ENCODE measurements at places on chromosomes 1 and 21.
A peak's percentile ranks its signal among the peaks of the same experiment; 100 is the strongest.

GRCh38 chr1:190478149-190479049 lies 735 bp upstream of the BRINP3 start:
- no peak for DNase-seq

DNA sequence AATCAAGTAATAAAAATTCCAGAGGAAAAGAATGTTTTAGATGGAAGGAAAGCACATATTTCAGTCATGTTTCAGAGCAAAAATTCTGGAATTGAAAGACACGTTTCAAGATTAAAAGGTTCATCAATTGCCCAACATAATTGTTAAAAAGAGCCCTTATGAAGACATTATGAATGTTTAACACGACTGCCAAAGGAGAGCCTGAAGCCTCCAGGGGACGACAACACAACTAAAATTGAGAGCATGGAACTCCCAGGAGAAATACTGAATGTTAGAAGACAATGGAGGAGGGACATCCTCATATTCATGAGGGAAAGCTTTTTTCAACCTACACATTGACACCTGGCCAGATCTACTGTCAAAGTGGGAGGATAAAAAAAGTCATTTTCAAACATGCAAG lies 16.0 kb downstream of the OR2T11 start:
- no peak for DNase-seq

- no peak for DNase-seq
These were observed 43.4 kb downstream of the EIF2D start for GRCh38 chr1:206568779-206569352.

GRCh38 chr1:29238620-29239002 lies 2.3 kb downstream of the PTPRU start:
- no peak for DNase-seq

- no peak for DNase-seq
These were observed at the start of gene LRRC71 for GRCh38 chr1:156920233-156921052. TSS of gene LRRC71 (plus strand) at chr1:156920632. CDS start at chr1:156920804, 172 bp downstream.

GRCh38 chr1:172708452-172708851 lies 49.5 kb downstream of the FASLG start:
- no peak for DNase-seq

GRCh38 chr1:19250629-19251304 lies 557 bp downstream of the EMC1 start:
- no peak for DNase-seq

- no peak for DNase-seq
These were observed 26.0 kb downstream of the RCOR3 start for GRCh38 chr1:211285196-211285595.

DNA sequence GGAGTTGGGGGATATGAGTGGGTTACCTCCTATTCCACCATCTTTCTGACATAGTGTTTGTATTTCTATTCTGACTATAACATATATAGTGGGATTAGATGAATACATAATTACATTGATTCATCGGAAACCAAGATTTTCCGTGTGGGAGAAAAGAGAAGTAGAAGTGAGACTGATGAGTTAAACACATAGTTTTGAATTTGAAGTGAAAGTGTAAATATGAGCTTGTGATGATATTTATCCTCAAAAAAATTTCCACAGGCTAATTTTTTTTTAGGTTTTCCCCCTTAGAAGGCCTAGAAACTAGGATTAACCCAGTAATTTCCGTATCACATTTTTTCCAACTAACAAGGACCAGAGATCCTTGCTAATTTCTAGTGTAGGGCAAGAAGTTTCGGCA lies 6.9 kb downstream of the CD1B start:
- no peak for DNase-seq

GRCh38 chr1:184051138-184051484 lies 419 bp upstream of the TSEN15 start:
- no peak for DNase-seq

- DNase-seq: no peak
These were observed 37.4 kb downstream of the TMCO4 start for GRCh38 chr1:19762175-19762779.

DNA sequence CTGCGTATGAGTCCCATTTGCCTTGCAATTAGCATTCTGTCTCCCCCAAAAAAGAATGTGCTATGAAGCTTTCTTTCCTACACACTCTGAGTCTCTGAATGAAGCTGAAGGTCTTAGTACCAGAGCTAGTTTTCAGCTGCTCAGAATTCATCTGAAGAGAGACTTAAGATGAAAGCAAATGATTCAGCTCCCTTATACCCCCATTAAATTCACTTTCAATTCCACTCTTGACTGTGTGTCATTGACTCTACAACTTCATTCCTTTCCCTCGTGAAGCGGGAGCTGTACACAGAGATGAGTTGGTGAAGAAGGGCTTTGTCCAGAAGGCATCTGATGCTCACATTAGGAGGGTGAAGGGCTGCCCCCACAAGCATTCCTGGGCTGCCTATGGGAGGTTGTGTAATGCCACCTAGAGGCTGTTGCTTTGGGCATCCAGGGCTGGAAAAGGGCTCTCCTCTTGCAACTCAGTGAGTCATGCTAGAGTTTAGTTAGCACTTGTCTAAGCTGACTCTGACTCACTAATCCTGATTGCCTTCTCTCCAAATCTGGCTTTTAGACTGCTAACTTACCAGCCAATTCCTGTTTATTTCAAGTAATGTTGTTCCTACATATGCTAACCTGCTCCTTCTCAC lies 1.8 kb downstream of the SPRR1B start:
- DNase-seq: no peak

DNA sequence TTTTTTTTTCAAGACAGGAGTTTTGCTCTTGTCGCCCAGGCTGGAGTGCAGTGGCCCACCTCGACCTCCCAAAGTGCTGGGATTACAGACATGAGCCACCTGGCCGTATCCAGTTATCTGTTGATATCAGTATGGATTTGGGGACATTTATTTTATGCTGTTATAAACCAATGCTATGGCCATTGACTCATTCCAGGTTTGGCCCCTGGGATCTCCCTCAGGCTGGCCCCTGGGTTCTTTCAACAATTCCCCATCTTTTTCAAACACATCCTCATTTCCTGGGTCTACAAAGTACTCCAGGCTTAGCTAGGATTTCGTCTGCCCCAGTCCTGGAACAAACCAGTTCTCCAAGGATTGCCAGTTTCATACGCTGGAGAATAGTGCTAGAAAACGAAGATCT lies 44.1 kb downstream of the WDR4 start:
- no peak for DNase-seq

GRCh38 chr1:17696417-17697301 lies 58.5 kb upstream of the ACTL8 start:
- no peak for DNase-seq

DNA sequence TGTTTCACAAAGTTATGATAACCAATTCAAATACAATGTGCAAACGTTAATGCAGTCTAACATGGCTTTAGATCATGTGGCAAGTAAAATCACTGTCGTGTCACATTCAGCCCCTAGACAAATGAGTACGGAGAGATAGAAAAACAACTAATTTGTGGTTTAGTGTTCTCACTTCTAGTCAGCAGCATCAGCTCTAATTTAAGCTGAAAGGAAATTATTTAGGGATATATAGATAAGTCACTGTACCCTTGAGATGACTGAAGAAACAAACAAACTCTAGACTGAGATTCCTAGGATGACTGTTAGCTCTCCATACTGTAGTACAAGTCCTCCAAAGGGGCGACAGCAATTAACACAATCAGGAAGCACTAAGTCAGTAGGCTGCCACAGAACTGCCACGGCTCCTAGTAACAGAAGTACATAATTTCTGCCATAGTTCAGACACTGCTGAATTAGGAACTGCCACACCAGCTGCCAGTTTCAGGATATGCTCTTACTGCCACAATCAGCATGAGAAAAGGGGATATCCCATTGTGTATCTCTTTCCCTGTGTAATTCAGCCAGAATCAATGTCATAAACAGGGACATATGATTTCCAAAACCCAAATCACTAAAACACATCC lies 150.4 kb upstream of the NEGR1 start:
- DNase-seq: no peak

DNA sequence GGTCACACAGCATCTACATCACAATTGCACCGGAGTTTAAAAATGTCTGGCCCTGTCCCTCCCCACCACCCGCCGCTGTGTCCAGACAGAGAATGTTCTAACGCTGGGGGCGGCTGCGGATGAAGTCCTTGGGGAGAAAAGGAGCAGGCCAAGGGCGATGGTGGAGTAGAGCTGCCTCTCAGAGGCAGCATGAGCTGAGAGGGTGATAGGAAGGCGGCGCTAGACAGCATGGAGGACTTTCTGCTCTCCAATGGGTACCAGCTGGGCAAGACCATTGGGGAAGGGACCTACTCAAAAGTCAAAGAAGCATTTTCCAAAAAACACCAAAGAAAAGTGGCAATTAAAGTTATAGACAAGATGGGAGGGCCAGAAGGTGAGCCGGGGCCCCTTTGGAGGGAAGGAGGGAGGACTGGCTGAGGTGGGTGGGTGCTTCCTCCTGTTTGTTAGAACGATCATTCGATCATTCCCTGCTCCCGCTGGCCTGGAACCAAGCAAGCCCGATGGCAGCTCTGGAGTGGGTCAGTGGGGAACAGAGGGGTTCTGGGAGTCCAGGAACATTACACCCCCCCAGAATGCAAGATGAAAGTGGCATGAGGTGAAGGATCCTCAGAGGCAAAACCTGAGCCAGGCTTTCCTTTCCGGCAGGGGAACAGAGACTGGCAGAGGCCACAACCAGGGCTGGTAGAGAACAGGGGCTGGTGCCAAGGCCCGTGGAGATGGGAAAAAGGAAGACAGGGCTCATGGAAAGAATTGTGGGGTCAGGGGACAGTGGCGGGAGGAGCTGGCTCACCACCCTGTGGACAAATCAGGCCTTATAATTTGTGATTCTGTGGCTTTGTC lies at the start of the genes FAM229A and TSSK3:
TSS of gene FAM229A (minus strand) at position 12 of the 840 bp plus-strand sequence. CDS start 394 bp downstream, outside the sequence.
TSS of gene TSSK3 (plus strand) at position 66 of the 840 bp plus-strand sequence. CDS start at position 229, 163 bp downstream.
- no peak for DNase-seq

DNA sequence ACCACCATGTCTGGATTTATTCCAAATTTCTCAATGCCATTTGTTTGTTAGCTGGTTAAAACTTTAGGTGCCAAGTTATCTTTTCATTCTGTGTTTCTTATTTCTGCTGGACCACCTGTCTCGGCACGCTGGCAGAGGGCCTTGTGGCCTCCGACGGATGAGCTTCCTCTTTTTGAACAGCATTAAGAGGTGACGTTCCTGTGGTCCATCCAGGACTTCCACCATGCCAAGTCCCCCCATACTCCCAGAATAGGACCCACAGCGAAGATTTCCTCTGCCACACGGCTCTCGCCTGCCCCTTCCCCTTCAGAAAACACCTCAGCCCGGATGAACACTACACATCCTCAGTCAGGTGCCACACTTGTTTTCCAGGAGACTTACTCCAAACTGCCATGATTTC lies 73.8 kb downstream of the NTPCR start:
- no peak for DNase-seq

GRCh38 chr21:44958471-44959191 lies 18.8 kb downstream of the SLX9 start:
- peak; percentile 54 for DNase-seq

DNA sequence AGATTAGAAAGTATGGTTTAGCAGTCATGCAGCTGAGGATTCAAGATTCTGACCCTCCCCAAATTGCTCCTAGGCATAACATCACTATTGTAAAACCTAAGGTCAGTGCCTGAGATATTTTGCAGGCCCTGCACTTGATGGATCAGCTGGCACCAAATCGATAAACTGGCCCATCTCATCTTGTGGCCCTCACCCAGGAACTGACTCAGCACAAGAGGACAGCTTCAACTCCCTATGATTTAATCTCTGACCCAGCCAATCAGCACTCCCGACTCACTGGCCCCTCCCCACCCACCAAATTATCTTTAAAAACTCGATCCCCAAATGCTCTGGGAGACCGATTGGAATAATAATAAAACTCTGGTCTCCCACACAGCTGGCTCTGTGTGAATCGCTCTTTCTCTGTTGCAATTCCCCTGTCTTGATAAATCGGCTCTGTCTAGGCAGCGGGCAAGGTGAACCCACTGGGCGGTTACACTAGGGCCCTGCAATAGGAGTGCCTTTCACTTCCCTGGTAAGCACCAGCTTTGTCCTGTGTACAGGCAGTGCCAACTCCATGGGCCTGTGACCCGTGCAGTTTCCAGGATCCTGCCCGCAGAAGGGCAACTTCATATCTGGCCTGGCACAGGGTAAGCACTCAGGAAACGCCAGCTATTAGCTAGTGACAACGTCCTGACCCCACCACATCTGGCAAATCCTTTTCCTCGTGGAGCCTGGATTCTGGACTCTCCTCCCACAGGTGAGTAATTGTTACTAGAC lies 28.7 kb upstream of the SLC2A5 start:
- DNase-seq: no peak

DNA sequence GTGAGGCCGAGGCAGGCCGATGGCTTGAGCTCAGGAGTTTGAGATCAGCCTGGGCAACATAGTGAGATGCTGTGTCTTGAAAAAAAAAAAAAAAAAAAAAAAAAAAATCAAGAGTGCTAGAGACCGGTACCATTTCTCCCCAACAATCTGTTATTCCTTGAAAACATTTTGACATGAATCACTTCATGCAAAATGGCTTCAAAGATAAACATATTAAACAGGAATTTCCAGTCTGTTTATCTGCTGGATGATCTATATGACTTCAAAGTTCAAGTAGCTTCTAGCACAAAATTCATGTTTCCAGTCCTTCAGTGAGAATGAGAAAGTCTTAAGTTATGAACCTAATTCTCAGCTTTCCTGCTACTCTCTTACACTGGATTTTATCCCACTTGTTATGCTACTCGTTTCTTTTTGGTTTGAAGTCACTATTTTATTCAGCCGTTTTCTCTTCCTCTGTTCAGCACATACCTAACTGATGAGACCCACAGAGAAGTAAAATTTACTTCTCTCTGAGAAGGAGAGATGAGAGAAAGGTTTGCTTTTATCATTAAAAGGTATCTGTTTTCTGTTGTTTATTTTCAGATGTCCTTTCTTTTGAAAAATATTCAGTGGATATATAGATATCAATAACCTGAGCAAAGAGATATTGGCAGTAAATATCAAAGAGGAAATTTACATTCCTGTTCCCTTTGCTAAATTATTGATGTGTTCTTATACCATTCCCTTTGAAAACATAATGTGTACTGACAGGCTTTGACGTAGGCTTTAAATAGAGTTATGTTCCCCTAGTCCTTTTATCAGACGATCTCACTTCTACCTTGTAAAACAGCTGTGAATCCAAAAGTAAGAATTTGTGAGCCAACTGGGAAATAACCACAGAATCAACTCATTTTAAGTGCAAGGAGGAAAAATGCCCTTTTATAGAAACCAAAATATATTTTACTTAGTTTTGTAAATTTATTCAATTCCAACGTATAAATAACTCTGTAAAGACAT lies 38.2 kb downstream of the CD46 start:
- DNase-seq: no peak

DNA sequence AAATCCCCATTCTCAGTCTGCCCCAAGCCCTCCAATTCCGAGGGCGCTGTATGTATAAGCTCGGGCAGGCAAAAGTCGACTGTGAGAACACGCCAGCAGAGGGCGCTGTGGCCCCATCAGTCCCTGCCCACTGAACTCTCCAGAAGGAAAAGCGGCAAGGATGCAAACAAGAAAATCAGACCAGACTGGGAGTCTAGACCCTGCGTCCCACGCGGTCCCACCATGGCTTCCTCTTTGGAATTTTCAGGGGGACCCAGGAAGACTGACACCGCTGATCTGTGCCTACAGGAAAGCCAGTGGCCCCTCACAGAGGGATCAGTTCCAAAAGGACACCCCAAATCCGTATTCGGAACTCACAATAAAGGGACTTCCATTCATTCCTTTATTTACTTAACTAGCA lies 19.5 kb downstream of the TEX35 start:
- no peak for DNase-seq

- DNase-seq: no peak
These were observed 50.9 kb downstream of the PTPN14 start for GRCh38 chr1:214500340-214501055.

GRCh38 chr1:215600867-215601266 lies 33.8 kb downstream of the KCTD3 start:
- DNase-seq: no peak

All from thoracic aorta (tissue), 2 donors.